ENCODE measurements at places on chromosomes 6 and 20.

- no peak for DNase-seq
These were observed 1.5 kb downstream of the C6orf47 start for GRCh38 chr6:31658983-31659648.

DNA sequence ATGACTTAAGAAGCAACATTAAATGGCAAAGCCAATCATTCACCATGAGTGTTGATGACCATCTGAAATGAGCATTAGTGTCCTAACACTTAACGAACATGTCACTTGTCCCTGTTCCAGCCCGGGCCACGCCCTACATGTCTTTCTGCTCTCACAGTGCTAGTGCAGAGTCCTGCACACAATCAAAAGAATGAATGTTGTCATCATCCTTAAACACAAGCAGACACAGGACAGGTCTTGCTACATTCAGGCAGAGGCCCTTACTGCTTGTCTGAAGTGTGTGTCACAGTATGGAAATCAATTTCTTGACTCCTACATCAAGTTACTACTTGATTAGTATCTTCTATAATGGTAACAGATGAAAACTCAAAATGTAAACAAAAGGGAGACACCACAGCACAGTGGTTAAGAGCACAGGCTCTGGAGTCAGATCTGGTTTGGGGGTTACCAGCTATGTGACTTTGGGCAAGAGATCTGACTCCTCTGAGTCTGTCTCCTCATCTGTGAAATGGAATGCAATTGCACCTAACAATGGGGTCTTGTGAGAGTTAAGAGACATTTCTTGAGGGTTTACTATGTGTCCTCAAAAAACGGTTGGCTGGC, 17.4 kb downstream of the UBE2V1 start:
- DNase-seq, result no peak

GRCh38 chr6:44868910-44869309, 459.2 kb upstream of the RUNX2 start:
- no peak for DNase-seq

DNA sequence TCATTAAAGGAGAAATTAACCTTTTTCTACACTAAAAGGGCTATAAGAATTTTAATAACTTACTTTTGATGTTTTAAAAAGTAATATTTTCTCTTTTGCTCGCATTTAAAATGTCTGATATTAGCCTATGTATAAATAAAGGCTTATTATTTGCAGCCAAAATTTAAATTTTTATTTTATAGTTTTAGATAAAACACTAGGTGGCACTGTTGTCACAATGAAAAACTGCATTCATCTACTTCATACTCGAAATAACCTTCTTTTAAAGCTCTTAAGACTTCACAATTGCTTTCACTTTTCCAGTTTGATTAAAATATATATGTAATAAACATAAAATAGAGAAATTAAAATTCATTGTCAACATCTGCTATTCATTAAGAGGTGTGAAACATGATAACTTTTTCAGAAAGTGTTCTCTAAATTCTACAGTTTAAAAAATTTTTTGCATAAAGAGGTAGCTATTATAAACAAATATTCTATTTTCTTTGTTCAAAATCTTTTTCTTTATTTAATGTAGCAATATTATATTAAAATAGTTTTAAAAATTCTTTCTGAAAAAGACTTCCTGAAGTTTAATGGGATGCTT, 78.8 kb upstream of the DEFB112 start:
- DNase-seq, result no peak

DNA sequence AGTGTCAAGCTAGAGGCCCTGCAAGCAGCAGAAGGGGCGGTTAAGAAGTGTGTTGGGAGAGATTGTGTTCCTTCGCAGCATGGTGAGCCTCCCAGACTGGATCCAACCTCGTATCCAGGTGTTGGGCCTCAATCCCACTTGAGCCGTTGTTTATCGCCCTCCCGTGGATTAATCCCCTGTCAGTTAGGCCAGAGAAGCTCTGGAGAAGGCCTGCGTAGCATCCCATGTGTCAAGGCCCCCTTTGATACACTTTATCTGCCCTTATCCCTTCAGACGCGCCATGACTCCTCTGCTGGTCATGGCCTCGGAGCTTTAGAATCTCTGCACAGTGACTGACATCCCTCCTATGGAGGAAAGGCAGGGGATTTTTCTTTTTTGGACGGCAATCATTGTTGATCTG, 181.0 kb downstream of the ZFP64 start:
- DNase-seq, result no peak

DNA sequence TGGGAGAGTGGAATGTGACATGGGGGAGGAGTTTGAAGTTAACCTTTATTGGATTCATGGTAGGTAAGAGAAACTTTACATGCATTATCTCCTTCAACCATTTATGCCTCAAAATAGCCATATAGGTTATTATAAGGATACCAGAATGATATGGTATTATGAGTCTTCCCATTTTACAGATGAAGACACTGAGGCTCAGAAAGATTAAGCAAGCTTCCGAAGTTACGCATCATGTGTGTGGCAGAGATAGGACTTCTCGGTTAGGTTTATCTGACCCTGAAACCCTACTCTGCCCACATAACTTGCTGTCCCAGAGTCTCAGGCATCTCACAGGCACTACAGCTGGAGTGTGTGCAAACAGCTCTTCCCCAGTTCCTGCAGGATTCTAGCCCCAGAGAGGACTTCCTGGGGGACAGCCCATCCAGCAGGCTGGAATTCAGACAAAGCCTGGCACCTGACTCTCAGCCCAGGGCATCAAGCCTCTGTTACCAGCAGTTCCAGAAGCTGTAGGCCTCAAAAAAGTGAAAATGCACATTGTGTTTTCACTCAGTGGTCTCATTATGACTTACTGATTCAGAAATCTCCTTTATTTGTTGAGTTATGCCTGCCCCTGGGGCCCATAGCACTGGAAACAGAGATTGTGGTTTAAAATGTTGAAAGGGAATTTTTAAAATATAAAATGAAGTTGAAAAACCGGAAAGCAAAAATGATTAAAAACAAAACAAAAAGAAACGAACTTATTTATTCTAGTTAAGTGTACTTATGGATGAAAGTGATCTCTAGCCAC, 512.8 kb upstream of the CHD6 start:
- no peak for DNase-seq

DNA sequence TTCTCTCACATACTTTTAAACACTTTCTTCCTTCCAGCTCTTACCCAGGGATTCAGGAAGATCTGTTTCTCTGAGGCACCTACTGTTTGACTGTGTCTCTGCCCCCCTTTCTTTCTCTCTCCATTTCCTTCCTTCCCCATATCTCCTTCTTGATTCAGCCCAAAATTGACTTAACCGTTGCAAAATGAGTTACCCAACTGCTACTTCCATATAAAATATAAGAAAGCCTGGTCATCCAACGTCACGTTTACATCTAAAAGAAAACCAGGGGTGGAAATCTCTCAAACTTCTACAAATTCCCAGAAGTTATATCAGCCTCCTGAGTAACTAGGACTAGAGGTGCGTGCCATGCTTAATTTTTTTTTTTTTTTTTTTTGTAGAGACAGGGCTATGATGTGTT, 95.2 kb upstream of the INSM1 start:
- no peak for DNase-seq

- no peak for DNase-seq
These were observed 8.3 kb upstream of the CEBPB start for GRCh38 chr20:50182346-50182745.

GRCh38 chr6:110517034-110517433, 40.6 kb upstream of the SLC22A16 start:
- no peak for DNase-seq

DNA sequence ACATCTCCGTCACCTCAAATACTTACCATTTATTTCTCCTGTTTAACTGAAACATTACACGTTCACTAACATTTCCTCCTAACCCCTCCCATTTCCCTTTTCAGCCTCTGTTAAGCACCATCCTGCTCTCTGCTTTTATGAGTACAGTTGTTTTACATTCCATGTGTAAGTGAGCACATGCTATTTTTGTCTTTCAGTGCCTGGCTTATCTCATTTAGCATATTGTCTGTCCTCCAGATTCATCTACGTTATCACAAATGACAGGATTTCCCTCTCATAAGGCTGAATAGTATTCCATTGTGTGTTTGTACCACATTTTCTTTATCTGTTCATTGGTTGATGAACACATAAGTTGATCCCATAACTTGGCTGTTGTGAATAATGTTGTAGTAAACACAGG, 22.7 kb downstream of the TAF11 start:
- DNase-seq, result no peak

- no peak for DNase-seq
These were observed 47.8 kb downstream of the TFEB start for GRCh38 chr6:41687501-41688175.

DNA sequence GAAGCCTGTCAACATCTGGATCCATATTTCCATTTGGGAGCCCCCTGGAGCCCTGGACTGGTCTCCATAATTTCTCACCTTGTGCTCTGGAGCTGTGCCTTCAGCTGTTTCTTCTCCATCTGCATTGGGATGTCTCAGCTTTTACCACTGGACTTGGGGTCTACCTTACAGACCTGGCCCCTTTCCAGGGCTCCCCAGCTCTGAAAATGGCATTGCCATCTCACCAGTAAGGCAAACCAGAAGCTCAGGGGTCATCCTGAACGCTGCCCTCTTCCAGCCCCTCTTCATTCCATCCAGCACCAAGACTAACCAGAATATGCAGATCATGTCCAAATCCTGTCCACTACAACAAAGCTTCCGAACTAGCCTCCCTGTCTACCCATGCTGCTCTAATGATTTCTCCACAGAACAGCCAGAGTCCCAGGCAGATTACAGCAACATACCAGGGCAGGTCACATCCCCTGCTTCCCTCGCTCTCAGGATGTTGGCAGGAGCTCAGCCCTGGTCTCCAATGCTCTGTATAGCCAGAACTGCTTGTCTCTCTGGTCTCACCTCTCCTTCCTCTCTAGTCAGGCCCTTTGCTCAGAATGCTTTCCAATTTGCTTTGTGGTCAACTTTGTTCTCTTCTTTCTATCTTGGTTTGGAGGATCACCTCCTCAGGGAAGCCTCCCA, 17.7 kb upstream of the NNAT start:
- no peak for DNase-seq

- no peak for DNase-seq
These were observed 48.7 kb upstream of the FOXQ1 start for GRCh38 chr6:1263039-1263849.

- DNase-seq, result peak; percentile 36
These were observed 48.9 kb upstream of the CCN6 start for GRCh38 chr6:112005013-112005371.

DNA sequence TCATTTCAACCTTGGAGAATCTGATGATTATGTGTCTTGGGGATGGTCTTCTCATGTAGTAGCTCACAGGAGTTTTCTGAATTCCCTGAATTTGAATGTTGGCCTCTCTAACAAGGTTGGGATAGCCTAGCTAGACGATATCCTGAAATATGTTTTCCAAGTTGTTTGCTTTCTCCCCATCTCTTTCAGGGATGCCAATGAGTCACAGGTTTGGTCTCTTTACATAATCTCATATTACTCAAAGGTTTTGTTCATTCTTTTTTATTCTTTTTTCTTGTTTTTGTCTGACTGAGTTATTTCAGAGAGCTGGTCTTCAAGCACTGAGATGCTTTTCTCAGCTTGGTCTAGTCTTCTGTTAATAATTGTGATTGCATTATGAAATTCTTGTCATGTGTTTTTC, 42.7 kb upstream of the COL9A1 start:
- no peak for DNase-seq

GRCh38 chr6:37928217-37928616, 108.7 kb downstream of the ZFAND3 start:
- no peak for DNase-seq

DNA sequence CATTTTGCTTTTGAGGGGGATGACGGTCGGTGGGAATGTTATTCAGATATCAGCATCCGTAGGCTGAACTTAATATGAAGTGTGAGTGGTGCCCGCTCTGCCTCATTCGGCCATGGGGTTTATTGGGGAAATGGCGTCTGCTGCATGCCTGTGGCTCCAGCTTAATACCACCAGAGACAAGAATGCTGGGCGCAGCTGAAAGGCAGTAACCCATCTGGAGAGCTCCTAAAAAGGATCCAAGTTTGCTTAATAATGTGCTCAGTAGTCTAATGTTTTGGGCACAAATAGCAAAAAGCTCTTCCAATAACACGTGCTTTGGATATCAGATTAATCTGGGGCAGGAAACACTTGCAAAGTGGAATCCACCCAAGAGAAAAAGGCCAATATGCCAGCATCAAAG, 273.0 kb upstream of the TAB2 start:
- no peak for DNase-seq

DNA sequence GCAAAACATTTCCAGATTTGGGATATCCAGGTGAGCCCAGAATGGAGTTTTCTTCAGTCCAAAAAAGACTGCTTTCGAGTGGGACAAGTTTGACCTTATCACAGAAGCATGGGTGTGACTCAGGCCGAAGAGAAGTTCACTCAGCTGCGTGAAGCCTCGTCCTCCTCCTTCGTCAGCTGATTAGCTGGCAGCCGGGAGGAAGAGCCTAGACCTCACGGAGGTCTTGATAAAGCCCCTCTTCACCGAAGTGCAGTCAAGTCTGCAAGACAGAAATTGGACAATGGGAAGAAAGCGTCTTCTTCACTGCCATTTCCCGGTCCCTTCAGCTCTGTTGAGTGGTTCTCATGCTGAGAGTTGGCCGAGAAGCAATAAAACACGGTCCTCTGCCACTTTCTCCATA, 363.9 kb downstream of the TAF4 start:
- DNase-seq, result no peak

DNA sequence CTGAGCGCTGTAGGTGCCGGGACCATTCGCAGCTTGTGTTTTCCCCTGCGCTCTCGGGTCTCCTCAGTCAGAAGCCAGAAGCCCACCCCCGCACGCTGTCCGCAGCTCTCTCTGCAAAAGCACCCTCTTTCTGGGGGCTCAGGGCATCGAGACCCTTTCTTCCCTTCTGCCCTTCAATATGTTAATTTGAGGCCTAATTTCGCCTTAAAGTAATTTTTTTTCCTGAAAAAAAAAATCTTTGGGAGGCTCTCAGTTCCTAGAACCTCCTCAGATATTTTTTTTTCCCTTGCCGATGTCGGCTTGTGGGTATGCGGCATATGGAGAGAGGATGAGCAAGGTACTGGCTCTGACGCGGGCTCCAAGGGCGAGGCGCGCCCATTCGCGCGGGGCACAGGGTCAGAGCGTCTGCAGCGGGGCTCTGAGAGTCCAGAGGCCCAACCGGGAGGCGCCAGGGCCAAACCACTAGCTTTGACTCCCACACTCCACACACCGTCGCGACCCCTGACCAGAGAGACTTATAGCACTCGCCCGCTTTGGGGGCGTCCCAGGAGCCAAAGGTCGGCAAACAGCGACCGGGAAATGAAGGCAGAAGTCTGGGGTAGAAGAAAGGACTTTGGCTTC, 893 bp downstream of the PRDM13 start:
- no peak for DNase-seq

- DNase-seq, result no peak
These were observed 175.3 kb upstream of the RALGAPA2 start for GRCh38 chr20:20887593-20888265.

DNA sequence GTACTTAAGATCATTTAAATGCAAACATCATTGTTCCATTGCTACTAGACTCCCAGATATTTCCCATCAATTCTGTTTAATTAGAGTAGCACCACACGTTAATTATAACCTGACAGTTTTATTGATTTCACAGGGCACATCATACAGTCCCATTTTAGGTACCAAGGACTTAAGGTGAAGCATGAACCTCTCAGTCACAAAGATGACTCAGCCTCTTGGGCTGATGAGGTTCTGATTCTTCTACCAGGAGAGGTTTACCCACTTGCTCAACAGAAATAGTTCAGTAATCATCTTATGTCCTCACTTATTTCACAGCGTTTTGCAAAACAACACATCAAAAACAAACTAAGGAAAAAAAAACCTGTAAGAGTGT, 98.5 kb downstream of the HIVEP2 start:
- no peak for DNase-seq

All from tibial nerve (tissue), 4 donors.